Astrocyte (in vitro differentiated cells and primary cell): ENCODE measurements at places on chromosomes 7 and 10. TPM values are rescaled to one million over a fixed set of nuclear protein-coding genes. Genes with fewer than 3 reads are reported as not detected.

CPXM2 gene
- total RNA-seq = 5.2 and 5.5 TPM in 2 replicates

DNA sequence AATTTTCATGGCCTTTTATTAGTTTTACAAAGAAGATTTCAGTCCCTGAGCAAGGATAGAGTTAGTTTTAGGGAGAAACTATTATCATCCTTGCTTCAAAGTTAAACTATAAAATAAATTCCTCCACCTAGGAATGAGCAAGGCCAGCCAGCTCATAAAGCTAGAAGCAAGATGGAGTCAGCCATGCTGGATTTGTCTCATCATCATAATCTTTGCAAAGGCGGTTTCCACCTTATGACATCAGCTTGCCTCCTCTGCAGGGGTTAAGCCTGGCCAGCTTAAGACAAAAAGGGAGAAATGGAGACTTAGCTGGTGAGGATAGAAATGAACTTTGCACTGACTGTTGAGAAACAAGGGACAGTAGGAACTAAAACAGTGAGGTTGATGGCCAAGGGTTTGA, 18.7 kb downstream of the SSMEM1 start:
- DNase-seq = no peak

- no peak for DNase-seq
These were observed 206.3 kb downstream of the ADARB2 start for GRCh38 chr10:1530871-1531517.

DNA sequence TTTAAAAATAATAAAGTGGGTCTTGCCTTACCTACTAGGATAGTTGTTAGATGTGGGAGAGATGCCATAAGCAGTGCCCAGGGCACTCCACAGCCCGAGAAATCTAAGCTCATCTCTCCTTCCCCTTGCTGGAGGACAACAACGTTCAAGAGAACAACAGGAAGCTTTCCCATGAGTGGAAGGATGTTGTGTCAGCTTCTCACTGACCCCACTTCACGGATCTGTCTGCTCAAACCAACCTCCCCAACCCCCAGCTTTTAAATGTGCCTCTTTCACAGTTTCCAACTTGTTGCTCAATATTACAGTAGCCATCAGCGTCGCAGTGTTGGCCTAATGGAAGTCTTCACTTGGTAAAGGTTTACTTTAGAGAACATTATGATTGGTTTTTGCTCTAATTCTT, 72.1 kb downstream of the PTPRE start:
- DNase-seq = no peak

TNS3 gene
- total RNA-seq = 92.9 and 105 TPM in 2 replicates

DNA sequence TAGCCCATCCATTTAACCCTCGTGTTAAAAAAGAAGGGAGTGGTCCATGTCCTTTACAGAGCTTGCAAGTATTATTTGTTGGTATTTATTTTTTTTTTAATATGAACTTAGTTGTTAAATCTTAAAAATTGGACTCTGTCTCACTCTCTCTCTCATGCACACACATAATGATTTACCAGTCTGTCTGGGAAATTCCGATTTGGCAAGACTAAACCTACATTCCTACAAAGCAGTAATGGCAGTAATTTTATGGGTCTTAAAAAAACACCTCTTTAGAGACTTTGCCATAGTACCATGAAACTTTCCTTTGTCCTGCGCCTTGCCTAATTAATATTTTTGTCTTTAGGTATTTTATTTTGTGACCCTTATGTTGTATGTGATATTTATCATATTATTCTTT, 239.5 kb upstream of the PPP1R3A start:
- DNase-seq = no peak

- no peak for DNase-seq
These were observed 765 bp downstream of the CELF2 start for GRCh38 chr10:11018432-11018841.

DNA sequence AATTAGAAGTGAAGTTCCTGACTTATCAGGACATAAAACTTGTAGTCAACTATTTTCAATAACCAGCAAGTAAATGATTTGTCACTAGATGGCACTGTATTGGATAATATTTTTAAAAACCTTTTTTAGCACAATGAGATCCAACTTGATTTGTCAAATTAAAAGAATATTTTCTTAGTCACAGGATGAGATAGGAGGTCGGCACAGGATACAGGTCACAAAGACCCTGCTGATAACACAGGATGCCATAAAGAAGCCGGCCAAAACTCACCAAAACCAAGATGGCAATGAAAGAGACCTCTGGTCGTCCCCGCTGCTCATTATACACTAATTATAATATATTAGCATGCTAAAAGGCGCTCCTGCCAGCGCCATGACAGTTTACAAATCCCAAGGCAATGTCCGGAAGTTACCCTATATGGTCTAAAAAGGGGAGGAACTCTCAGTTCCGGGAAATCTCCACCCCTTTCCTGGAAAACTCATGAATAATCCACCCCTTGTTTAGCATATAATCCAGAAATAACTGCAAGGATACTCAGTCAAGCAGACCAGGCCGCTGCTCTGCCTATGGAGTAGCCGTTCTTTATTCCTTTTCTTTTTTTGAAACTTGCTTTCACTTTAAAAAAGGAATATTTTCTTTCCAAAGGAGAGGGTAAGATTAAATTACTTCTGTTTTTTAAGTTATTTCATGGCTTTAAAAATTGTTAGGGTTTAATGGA, 255.7 kb upstream of the MKLN1 start:
- peak; percentile 86 for DNase-seq

- DNase-seq = no peak
These were observed 111.2 kb upstream of the ARHGAP21 start for GRCh38 chr10:24834869-24835268.

CYP3A4 gene
- not detected in 2 replicates for total RNA-seq

DNA sequence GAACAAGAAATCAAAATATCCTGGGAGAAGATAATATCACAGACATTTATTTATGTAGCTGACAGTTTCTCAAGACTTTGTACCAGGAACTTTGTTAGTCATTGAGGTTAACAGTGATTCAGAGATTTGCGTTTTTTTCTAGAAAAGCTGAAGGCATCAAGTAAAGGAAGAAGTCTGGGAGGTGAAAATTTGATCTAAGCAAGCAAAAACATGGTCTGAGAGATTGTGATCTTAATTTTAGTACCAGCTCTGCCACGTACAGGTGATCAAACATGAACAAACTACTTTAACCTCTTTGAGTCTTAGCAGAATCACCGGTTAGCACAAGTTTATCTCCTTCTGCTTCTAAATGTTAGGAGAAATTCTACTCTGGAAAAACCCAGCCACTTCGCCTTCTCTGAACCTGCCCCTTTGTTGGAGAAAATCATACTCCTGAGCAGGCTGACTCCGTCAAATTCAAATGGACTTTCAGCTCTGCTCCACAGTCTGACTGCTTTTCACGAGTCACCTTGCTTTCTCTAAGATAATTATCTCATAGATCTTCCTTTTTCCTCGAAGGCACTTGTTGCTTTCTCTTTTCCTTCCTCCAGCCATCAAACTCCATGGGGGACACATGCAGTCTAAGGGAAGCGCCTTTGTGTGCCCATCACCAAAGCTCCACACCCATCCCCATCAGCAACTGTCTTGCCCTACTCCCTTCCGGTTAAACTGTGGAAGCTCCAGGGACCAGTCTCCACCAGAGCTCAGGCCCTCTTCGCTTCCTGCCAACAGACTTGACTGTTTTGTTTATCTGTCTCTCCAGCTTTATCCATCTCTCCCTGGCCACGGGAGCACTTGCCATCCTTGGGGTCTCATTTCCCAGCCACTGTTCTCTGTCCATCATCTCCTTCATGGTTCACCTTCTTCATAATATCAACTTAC, 86.3 kb downstream of the PRKCQ start:
- peak; percentile 30 for DNase-seq

PALD1 gene
- total RNA-seq = 1.8 and 2.0 TPM in 2 replicates

DNA sequence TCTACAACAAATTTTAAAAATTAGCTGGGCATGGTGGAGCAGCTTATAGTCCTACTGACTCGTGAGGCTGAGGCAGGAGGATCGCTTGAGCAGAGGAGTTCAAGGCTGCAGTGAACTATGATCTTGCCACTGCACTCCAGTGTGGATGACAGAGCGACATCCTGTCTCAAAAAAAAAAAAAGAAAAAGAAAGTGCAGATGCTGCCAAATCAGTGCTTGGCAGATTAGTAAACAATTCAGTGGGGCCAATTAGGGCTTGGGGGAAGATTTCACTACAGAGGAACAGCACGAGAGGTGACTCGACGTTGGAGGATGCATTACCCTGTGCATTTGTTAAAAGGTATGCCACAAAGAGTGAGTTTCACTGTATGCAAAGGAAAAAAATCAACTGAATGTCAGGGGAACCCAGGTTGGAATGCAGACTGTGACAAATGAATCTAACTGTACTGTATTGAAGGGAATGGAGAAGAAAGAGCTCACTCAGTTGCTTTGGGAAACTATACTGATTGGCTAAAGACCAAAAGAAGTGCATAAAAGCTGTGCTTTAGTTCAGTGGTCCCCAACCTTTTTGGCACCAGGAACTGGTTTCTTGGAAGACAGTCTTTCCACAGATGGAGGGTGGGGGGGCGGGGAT, 31.6 kb downstream of the GARIN1A start:
- DNase-seq = no peak

ACTL6B gene
- not detected in 2 replicates for total RNA-seq

TRIL gene
- total RNA-seq = 0.45 and 0.72 TPM in 2 replicates
